ENCODE measurements at places on chromosomes 7 and 10.

GRCh38 chr7:73342645-73343044 lies 14.7 kb downstream of the FKBP6 start:
- DNase-seq, result no peak

GRCh38 chr10:128068398-128069285 lies 57.6 kb downstream of the MKI67 start:
- no peak for DNase-seq

DNA sequence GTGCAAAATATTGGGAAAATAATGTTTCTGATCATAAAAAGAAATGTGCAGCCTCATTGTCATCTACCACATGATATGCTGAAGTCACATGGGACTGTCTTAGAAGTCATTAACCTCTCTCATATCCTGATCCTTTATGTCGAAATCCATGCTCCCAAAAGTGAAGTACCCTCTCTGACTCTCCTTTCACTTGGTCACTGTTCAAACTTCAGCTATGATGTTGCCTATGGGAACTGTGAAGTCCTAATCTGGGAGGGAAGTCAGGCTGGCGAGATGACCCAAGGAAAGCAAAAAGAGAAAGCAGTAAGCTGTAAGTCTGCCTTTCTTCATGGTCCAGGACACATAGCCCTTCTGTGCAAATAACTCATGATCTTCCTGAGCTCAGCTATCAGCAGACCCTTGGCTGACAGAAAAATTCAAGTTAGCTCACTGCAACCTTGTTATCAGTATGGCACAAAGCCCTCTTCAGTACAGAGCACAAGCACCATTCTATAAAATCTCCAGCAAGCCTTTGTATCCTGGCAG lies 29.5 kb downstream of the WASL start:
- no peak for DNase-seq

GRCh38 chr10:3761904-3762303 lies 23.1 kb downstream of the KLF6 start:
- no peak for DNase-seq

DNA sequence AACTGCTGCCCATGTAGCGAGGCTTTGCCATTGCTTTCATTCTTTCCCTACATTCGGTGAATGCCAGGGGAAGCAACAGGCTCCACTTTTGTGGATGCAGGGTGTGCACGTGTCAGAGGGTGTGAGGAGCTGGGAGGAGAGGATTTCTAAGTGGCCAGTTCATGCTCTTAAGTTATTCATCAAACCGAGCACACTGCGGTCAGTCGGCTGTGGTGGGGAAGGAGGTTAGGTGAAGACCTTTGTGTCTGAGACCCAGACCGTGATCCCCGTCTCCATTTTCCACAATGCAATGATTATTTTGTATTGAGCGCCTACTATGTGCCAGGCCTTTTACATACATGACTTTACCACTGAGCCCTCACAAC lies 438.6 kb upstream of the GALNT17 start:
- no peak for DNase-seq

- no peak for DNase-seq
Observed at GRCh38 chr10:127916826-127917225, 9.9 kb downstream of the PTPRE start.

GRCh38 chr7:45026984-45027773 lies 27.2 kb downstream of the CCM2 start:
- peak; percentile 39 for DNase-seq

DNA sequence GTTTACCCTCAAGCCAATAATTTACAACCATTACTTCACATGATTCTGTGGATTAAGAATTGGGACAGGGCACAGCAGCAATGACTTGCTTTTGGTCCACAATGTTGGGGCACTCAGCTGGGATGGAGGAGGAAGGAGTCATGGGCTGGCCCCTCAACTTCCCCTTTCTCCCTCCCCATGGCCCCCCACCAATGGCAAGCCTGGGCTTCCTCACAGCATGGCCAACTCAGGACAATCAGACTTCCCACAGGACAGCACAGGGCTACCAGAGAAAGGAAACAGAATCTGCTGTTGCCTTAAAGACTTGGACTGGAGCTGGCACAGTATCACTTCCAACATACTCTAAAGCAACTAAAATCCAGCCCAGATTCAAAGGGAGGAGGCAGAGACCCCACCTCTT lies 160.7 kb downstream of the PTPN20 start:
- DNase-seq, result no peak

DNA sequence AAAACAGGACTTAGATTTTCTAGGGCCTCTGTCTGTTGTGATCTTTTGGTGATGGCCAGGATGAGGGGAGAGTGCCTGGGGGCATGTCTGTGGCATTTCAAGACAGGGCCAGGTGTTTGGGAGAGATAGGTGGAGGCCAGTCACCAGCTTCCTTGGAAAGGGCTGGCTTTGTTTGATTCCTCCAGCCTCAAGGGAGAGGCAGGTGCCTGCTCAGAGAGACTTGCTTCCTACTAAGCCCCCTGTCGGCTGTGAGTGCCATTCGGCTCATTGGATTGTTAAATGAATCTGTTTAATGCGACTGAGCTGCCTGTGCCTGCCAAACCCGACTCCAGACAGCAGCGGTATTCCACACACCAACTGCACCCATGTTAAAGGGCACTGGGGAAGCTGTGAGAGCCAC lies 304.1 kb upstream of the COBL start:
- DNase-seq, result no peak

DNA sequence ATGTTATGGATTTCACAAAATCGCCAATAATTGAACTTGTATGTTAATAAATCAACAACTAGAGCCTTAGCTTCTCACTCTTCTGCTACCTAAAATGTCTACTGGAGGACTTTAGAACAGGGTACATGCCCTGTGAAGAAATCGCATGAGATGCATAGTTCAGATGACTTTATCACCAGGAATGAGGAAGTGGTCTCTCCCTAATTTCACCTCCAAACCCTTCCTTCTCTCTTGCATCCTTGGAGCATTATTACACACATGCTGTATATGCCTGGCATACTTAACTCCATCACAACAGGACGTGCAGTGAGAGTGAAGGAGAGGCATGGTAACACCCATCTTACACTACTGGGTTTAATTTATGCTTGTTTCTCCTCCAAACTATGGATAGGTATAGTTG lies 27.8 kb downstream of the RHEB start:
- no peak for DNase-seq

GRCh38 chr7:79934727-79935126 lies 199.9 kb upstream of the GNAI1 start:
- no peak for DNase-seq

DNA sequence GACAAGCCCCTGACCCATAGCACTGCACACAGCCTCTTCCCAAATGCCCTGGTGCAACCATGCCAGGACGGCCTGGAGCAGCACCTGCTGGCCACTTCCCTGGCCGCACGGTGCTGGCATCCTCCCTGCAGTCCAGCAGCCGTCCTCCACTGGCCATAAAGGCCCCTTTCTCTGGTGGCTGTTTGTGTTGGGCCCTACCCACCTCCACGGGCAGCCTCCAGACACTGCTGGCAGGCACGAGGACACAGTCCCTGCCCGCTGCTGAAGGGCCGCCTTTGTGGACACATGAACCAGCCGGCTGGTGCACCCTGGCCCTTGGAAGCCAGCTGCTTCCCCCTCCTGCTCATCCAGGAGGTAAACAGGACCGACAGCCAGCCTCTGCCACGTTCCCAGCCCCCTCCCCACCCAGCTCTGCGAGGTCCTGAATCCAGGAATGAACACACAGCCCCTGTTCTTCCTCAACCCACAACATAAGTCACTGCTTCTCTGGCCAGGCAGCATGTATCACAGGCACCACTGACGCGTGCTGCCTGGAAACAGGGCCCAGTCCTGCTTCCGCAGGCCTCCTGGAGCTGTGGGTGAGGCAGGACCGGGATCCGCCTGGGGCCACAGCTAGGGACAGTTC lies 43.8 kb downstream of the SPOCK2 start:
- no peak for DNase-seq

GRCh38 chr10:103917302-103918052 lies 507 bp downstream of the STN1 start:
- DNase-seq, result no peak

- no peak for DNase-seq
Observed at GRCh38 chr7:50436133-50436806, 13.9 kb downstream of the FIGNL1 start.

DNA sequence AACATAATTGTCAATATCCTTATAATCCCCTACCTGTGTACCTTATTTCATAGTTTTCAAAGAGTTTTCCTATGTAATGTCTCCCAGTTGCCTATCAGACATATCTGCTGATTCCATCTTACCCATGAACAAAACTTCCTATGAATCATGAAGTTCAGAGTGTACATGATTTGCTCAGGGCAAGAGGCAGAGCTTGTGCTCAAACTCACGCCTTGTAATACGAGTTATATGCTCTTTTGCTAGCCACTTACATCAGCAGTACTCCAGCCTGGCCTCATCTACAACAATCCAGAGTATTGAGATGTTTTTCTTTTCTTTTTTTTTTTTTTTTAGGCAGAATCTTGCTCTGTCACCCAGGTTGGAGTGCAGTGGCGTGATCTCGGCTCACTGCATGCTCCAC lies 11.8 kb downstream of the PKD2L1 start:
- no peak for DNase-seq

DNA sequence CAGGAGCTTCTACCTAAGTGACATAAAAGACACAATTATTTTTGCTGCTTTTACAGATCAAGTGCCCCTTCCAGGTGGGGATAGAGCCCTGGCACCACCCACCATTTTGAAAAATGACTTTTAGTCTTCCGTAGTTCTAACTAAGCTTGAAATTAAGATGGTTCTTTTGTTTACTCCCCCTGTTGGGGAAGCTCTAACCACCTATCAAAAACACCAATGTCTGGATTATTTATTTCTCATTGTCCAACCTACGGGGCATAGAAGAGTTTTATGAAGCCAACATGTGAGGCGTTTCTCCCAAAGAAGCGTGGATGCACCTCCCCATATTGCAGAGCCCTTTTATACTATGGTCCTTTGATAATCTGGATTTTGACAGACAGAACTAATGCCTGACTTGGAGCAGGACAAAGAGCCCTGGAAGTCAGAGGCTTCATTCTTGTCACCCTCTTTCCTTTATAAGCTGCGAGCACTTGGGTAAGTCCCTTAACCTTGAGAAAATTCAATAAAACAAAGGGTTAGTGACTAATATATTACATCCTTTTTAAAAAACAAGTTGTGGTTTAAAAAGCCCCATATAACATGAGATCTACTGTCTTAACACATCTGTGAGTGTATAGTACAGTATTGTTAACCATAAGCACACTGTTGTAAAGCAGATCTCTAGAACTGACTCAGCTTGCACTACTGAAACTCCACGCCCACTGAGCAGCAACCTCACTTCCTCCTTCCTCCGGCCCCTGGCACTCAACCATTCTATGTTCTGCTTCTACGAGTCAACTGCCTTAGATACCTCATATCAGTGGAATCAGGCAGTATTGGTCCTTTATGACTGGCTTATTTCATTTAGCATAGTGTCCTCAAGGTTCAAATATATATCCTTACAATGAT lies 67.5 kb downstream of the ATXN7L1 start:
- DNase-seq, result no peak

- DNase-seq, result no peak
Observed at GRCh38 chr7:39102234-39102633, 124.5 kb downstream of the POU6F2 start.

DNA sequence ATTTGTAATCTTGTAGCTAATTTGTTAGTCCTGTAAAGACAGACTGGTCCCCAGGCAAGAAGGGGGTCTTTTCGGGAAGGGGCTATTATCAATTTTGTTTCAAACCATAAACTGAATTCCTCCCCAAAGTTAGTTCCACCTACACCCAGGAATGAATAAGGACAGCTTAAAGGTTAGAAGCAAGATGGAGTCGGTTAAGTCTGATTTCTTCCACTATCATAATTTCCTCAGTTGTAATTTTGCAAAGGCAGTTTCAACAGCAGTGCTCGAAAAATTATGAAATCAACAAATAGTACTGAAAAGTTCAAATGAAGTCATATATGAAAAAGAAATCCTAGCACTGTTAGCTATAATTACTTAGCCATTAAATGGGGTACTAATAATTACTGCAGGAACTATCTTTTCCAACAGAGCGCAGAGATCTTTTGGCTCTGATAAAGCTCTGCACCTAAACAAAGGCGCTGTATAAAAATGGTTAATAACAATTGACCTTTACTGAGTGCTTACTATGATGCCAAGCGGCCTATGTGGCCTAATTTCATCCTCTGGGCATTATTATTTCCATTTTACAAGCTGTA lies 756 bp upstream of the SEC24C start:
- DNase-seq, result no peak

- no peak for DNase-seq
Observed at GRCh38 chr7:155953781-155954549, 141.7 kb upstream of the SHH start.

DNA sequence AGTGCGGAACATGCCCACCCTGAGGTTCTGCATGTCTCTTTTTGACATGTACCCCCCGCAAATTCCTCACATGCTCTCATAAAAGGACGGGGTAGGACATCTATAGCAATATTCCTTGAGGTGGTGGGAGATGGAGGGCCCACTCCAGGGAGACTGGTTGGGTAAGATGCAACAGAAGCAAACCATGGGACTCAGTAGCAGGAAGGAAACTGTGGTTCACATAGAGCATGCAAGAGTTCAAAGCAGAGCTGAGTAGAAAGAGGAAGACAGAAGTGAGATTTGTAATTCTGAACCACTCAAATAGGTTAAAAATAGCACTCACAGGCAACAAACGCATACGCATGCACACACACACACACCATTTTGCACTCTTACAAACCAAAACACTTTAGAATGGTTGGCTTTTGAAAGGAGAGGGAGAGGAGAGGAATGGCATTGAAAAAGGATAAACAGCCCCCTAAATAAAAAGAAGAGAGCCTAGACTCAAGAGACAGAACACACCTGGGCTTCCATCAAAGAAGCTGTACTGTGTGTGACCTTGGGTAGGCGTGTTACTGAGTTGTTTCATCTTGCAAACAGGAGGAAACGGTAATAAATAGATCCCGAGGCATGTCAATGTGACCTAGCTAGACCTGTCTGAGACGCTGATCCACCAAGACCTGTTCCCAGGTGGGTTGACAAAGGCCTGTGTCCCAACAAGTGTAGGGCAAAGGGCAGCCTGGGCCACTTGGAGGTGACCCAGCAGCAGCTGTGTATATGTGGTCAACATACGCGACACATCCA lies 77.6 kb upstream of the LRRC4 start:
- no peak for DNase-seq

DNA sequence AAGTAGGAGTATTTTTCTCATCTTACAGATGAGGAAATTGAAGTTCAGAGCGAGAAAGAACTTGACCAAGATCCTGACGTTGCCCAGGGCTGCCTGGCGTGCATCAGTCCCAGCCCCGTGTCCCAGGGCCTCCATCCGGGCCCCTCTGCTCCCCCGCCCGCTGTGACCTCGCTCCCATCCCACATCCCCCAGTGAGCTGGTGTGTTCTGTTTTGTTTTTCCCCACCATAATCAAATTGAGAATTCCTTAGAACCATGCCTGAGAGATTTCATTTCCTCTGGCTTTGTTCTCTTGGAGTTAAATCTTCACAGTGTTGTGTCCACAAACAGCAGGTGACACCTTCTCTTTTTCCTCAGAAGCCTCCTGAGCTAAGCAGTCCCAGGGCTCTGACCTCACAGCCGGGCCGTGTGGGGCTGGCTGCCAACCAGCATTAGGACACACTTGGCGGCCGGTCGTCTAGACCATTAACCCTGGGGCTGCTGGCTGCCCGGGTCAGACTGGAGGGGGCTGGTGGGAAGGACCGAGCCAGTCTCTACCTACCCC lies 44.3 kb downstream of the PFKP start:
- DNase-seq, result no peak
